ENCODE measurements at places on chromosomes 12 and 14.

- peak; percentile 72 for DNase-seq
These were observed at the start of gene DGLUCY for GRCh38 chr14:91113829-91114078. DGLUCY (plus strand) TSS chr14:91114073; CDS start chr14:91160295, 46,222 bp downstream.

DNA sequence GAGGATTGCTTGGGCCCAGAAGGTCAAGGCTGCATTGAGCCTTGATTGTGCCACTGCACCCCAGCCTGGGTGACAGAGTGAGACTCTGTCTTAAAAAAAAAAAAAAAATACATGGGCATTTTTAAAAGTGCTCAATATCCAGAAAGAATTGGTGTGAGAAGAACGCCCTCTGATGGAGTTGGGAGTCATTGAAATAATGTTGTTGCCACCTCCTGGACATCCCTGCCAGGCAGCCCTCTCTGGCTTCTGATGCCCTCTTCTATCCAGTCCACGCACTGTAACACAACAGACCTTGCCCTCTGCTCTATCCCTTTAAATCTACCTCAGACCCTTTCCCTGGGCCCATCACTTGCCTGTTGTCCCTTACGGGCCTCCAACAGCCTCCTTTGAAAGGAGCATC lies 4.9 kb downstream of the PTGDR start:
- DNase-seq: no peak

DNA sequence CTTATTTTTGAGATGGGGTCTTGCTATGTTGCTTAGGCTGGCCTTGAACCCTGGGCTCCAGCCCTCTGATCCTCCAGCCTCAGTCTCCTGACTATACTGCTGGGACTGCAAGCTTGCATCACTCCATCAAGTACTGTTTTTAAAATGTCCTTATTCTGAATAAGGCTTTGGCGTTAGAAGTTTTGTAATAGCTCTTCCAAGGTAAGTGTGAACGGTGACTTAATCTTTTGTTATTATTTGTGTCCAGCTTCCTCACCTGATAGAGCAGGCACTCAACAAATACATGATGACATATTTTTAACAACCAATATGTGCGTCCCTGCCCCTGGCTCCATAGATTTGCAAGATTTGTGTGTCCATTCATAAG lies 1.4 kb downstream of the C1RL start:
- no peak for DNase-seq

DNA sequence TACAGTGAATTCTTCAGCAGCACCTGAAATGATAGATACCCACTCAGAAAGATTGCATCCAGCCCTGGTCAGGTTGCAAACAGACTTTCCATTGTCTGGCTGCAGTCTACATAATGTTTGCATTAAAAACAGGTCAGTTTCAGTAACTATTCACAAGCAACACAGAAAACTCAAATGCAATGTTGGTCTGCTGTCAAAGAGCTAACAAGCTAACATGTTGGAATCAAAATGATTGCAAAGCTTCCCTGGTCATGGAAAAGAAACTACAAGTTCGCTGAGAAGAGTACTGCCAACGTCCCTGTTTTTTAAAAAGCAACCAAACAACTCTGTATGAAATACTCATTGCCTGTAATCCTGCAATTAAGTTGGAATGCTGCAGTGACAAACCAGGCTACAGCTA lies 374.7 kb downstream of the ADAMTS20 start:
- DNase-seq: no peak

- DNase-seq: no peak
These were observed 219.3 kb downstream of the RMST start for GRCh38 chr12:97681612-97682504.

DNA sequence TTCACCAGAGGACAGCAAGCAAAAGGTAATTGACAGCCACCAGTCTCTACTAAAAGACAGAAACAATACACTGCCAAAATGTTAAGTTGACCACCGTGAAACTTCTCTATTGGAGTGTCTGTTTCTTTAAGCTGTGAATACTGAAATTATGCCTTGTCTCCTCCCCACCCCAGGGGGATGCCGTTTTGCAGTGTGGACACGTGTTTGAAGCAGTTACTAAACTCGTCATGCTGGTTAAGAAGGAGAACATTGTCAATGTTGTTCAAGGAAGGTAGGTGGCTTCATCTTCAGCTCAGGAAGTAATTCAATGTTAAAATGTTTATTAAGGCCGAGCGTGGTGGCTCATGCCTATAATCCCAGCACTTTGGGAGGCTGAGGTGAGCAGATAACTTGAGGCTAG lies 32.8 kb downstream of the KCTD10 start:
- DNase-seq: no peak

- DNase-seq: no peak
These were observed 6.8 kb downstream of the HNRNPC start for GRCh38 chr14:21262410-21262809.

DNA sequence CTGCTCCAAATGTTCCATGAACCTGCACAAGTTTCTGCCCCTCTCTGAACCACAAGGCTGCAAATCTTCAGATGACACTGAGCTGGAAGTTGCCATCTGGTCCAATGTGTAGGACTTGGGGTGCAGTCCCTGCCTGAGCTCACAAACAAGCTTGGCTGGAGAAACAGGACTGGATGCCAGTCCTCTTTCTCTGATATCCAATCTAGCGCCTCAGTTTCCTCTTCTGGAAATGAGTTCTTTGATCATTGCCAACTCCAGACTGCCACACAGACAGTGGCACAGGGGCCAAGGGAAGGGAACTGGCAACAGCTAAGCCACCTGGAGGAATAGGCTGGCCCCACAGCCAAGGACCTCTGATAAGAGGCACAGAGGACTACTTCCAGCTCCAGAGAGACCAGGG lies 15.5 kb downstream of the CMKLR1 start:
- DNase-seq: no peak

GRCh38 chr14:79665556-79665955 lies 545.7 kb downstream of the DIO2 start:
- DNase-seq: no peak

DNA sequence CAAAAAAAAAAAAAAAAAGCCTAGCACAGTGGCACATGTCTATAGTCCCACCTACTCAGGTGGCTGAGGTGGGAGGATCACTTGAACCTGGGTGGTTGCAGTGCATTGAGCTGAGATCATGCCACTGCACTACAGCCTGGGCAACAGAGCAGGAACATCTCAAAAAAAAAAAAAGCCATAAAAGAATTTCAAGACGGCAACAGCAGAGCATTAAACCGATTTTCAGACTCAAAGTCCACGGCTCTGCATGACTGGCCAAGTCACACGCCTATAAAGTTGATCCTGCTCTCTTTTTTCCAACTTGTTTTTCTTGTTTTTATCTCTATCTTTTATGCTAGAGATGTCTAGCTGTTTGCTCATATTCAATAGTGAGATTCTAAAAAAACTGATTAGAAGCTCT lies 45.3 kb downstream of the FBXO34 start:
- no peak for DNase-seq

DNA sequence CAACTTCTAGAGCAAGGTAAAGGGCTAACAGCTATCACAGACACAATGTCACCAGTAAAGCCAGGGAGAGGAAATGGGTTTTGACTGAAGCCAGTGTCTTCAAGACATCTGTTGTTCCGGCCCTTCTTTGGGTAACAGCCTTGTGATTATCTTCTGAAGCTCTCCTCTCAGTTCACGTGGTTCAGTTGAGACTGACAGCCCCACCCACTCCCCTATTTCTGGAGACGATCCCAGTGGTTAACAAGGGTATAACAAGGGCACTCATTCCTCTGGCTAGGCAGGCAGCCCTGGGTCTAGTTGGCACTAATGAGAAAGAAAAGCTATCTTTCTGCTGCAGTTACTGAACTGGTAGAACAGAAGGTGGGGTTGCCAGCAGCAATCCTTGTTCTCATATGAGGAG lies 6.9 kb downstream of the GNPTAB start:
- peak; percentile 86 for DNase-seq

DNA sequence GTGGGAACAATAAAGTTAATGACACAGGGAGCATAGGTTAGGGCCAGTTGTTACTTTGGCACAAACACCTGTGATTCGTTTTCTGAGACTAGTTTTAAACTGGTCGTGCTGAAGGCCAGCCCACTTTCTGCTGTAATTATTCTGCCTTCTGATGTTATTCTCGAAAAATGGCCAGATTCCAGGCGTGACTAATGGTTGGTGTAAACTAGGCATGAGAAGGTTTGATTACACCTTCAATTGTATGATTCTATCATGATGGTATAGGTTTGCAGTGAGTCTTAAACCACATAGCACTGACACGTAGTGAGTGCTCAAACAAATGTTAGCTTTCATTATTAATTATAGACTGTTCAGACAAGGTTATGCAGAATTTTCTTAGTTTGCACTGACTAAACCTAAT lies 39.0 kb downstream of the CKB start:
- DNase-seq: no peak

DNA sequence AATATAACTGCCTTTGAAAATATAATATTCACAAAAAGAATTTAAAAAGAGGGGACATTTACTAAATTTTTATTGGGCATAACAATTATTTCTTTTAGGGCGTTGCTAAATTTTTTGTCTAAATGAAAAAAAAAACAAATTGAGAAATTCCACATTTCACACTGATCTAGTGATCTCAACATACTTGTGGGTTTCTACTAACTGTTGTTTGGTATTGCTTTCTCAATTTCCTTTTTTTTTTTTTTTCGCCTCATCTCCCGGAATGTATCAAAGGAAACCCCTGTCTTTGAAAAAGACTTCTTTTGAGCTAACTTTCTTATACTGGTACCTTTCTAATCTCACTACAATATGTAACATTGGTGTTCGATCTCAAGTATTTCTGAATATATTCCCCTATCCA lies at the start of gene CLEC4D:
TSS of gene CLEC4D (plus strand) at position 248 of the 400 bp plus-strand sequence. CDS start 230 bp downstream, outside the sequence.
- DNase-seq: no peak

- DNase-seq: no peak
These were observed 33.9 kb downstream of the MIA2 start for GRCh38 chr14:39267608-39268005.

DNA sequence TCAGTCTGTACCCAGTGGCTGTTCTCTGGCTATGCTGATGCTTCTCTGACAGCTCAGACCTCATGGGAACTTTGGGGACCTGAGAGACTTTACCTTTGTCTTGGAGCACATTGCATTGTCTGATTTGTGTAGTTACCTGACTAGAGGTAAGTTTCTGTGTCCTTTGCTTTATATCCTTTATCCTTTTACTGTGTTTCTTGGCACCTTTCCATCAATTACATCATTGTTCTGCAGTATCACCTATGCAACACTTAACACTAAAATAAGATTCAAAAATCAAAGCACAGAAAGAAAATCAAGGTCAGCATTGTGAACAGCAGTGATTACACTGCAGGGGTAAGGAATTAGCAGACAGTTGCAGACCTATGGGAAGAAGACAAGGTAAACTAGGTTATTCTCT lies 43.8 kb downstream of the SLC35F4 start:
- DNase-seq: no peak

GRCh38 chr14:100533656-100534485 lies 53.3 kb downstream of the BEGAIN start:
- DNase-seq: peak; percentile 39

GRCh38 chr12:112018571-112019237 lies 5.5 kb downstream of the ERP29 start:
- DNase-seq: no peak

GRCh38 chr12:42485823-42486222 lies 103.7 kb downstream of the PRICKLE1 start:
- no peak for DNase-seq

DNA sequence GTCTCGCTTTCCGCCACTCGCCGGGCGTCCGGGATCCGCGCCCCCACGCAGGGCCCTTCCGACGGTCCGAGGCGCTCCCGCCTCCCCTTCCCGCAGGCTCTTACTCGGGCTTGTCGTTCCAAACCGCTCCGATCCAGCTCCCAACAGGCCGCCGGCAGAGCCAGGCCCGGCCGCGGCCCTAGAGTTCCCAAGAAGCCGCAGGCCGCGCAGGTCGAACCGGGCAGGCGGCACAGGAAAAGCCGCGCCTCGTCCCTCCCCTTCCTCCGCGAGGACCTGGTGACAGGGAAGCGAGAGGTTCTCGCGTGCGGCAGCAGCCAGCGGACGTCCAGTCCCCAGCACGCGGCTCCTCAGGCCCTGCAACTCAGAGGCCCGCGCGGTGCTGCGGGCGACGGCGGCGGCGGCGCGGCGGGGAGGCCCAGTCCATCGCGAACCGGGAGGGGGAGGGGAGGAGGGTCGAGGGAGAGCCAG lies 272 bp downstream of the HECTD1 start:
- no peak for DNase-seq

DNA sequence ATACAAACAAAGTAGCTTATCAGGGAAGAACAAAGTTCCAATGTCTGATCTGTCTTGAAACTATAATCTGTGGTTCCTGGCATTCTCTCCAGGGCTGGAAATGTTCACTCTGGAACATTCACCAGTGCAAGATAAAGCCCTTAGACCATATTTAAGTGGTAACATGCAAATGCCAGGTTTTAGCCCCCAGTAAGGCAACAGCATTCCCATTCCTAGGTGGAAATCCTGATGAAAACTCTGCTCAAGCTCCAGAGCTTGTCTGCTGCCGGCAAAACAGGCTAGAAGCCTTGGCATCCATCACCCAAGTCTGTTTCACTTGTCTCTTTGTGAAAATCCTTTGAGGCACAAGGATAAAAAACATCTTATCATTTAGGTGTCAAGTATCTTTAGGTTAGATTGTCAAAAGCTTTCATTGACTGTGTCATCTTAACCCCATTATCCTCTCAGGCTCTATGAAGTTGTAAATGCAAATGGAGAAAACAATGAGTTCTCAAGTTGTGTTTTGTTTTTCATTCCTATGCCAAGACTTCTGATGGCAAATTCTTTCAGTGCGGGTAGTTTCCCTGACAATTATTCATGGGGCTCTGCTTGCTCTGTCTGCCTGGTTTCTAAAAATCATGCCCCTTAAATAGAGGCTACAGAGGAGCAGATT lies 344.7 kb downstream of the NELL2 start:
- no peak for DNase-seq

GRCh38 chr14:67883717-67884116 lies 64.1 kb downstream of the RAD51B start:
- no peak for DNase-seq

- DNase-seq: no peak
These were observed 19.8 kb upstream of the SERPINA4 start for GRCh38 chr14:94541234-94541975.

GRCh38 chr14:75307700-75308379 lies 29.2 kb downstream of the FOS start:
- DNase-seq: peak; percentile 40

DNA sequence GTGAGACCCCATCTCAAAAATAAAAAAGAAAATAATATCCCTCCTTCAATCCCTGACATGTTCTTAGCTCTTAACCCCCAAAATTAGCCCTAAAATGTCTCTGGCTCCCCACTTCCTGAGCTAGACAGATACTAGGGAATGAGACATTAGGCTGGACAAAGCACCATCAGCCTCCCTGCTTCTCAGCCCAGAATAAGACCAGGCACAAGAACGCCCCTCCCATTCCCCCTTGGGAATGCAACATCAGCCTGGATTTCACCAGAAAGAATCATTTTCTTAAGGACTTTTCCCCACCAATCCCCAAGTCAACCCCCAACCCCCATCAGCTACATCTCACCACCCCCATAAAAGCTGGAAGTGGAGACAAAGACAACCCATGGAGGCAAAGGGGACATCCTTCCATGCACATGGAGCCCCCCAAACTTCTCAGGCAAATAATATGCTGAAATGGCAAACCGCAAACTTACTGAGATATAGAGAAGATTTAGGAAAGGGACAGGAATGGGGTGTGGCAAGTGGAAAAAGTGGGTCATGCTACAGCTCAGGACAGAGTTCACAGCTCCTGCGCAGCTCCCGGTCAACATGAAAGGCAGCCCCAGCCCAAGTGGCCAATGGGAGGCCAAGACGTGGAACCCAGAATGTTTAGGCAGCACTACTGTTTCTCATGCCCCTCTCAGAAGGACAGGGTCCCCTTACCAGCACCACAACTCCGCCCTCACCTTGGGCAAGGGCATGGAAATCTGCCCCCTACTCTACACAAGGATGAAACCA lies 2.7 kb downstream of the CHD4 start:
- DNase-seq: no peak

All from CD8-positive, alpha-beta T cell (primary cell).